NCI-H2081 (cell line): ENCODE measurements at places on chromosomes 5 and 9.

DNA sequence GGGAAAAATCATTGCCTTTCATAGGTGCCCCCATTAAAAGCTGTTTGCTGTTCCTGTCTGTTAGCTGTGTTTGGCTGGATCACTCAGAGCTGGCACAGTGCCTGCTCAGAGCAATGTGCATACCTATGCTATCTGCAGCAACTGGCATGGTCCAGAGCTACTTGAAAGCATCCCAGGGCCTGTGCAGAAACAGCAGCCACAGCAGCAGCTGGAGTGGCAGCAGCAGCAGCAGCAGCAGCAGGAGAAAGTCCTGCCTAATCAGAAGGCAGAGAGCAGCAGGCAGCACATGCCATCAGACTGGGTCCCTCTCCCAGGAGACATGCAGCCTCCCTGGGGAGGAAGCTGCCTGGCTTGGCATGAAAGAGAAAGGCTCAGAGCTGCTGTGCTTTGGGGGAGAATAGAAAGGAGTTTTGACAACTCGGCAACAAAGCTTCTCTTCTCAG is 243.8 kb upstream of the WWC1 start:
- DNase-seq, result no peak

GRCh38 chr5:68382640-68383039 is 167.1 kb downstream of the PIK3R1 start:
- DNase-seq, result no peak

GRCh38 chr9:37104183-37104889 is 16.0 kb upstream of the ZCCHC7 start:
- DNase-seq, result no peak

- DNase-seq, result no peak
Observed at GRCh38 chr5:57940236-57940635, 457.6 kb upstream of the ACTBL2 start.

GRCh38 chr5:148690945-148691344 is 36.6 kb upstream of the HTR4 start:
- no peak for DNase-seq

GRCh38 chr5:138033907-138034306 is 1.0 kb upstream of the FAM13B start:
- DNase-seq, result no peak

- no peak for DNase-seq
Observed at GRCh38 chr9:89361816-89362646, 43.7 kb downstream of the SECISBP2 start.

- DNase-seq, result peak; percentile 28
Observed at GRCh38 chr5:156815988-156816599, 34.0 kb upstream of the PPP1R2B start.

GRCh38 chr9:124567362-124567761 is 60.2 kb upstream of the NR5A1 start:
- DNase-seq, result no peak

DNA sequence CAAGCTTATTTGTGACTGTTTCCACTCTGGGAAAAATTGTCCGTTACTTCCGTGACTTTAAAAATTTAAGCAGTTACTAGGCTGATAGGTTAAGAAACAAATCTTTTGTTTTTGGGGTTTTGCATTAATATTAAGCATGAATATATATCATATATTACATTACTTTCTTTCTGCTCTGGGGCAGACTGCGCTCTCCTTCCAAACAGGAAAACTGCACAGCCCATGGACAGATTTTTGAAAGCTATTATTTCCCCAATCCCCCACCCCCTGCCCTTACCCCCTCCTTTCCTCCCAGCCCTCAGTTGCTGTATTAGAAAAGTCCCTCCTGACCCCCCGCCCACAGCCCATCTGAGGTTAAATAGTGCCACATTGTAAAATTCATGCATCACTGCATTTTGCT is 50.4 kb downstream of the G3BP1 start:
- no peak for DNase-seq

- DNase-seq, result no peak
Observed at GRCh38 chr9:69580582-69581214, 91.5 kb downstream of the APBA1 start.

DNA sequence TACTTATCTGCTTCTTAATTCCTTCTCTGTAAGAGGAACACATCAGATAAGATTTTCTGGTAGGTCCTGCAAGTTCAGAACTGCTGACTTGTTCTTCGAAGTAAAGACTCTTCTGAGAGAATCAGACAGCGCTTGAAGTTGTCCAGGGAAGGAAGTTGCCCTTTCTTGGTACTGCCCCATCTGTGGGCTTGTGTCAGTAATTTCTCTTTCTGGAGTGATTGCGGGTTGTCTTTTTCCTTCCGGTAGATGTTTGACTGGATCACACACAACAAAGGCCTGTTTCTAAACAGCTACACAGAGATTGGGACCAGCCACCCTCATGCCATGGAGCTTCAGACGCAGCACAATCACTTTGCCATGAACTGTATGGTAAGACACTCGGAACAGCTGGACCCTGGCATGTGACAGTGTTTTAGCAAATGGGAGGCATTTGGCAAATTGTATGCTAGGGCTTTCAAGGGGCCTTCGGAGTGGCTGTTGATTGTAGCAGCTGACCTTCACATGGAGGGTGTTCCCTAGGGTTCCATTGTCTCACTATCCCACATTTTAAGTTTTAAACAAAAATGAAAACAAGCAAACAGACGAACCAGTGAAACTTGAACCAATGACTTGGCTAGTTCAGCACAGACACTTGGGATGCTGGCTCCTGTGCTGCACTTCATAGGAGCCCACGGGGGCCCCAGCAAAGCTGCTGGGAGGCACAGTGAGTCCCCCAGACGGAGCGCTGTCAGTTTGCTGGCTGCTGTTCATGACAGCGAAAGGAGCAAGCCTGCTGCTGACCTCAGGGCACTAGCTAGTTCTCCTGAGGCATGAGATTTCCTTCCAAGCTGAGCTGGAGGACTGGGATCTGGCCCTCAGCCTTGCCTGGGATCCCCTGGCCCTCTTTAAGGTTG is 149.9 kb downstream of the TRIO start:
- no peak for DNase-seq

GRCh38 chr9:31519011-31519410 is 865.4 kb upstream of the ACO1 start:
- DNase-seq, result no peak

- peak; percentile 22 for DNase-seq
Observed at GRCh38 chr5:759111-759751, 25.3 kb downstream of the ZDHHC11B start.
